ENCODE measurements at places on chromosomes 12 and 14.

DNA sequence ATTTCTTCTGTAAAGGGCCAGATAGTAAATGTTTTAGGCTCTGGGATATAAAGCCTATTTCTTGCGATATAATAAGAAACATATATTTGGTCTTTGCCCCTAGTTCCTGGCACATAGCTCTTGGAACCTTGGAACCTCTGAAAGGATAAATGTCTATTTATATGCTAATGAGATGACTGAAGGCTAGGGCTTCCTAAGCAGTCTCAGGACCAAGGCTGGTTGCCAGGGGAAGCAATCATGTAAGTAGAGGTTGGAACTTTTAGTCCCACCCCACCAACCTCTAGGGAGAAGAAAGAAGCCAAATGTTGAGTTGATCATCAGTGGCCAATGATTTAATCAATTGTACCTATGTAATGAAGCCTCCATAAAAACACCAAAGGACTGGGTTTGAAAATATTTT lies 26.6 kb upstream of the NFYB start:
- H3K4me1 ChIP-seq = no peaks in the 10 kb centered on the region
- peaks cover 7% of the 10 kb centered on the region for H3K27me3 ChIP-seq
- no peak overlapping the region for H3K27ac ChIP-seq
- H3K36me3 ChIP-seq = no peaks in the 10 kb centered on the region

- no peak for DNase-seq
- no peak overlapping the region for H3K27ac ChIP-seq
- no peaks in the 10 kb centered on the region for H3K27me3 ChIP-seq
Measured at GRCh38 chr14:63848890-63849289, 3.9 kb upstream of the SYNE2 start.

GRCh38 chr12:10158406-10158805 lies 13.5 kb downstream of the OLR1 start:
- H3K36me3 ChIP-seq = no peaks in the 10 kb centered on the region
- no peak for DNase-seq
- peaks cover 50% of the 10 kb centered on the region for H3K27me3 ChIP-seq

- DNase-seq = no peak
- H3K36me3 ChIP-seq = no peaks in the 10 kb centered on the region
- no peaks in the 10 kb centered on the region for H3K4me1 ChIP-seq
- no peaks in the 10 kb centered on the region for H3K27me3 ChIP-seq
Measured at GRCh38 chr12:115035535-115036107, 351.6 kb upstream of the TBX3 start.

DNA sequence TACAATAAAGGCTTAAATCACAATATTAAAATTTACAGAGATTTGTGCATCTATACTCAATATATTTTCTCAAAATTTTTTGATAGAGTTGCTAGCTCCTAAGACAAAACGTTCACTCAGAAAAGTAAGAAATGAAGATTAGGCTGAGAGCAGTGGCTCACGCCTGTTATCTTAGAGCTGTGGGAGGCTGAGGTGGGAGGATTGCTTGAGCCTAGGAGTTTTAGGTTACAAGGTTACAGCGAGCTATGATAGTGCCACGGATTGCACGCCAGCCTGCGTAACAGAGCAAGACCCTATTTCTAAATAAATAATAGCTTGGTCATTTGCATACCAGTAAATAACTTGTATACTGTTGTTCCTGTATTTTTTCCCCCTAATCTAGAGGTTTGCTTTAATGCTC lies 35.0 kb upstream of the CFL2 start:
- H3K27ac ChIP-seq = no peak overlapping the region
- DNase-seq = no peak
- H3K4me1 ChIP-seq = no peaks in the 10 kb centered on the region
- H3K27me3 ChIP-seq = peaks cover 3% of the 10 kb centered on the region
- H3K4me3 ChIP-seq = no peak overlapping the region
